ENCODE measurements at places on chromosomes 4 and X.

GRCh38 chrX:55451626-55451989 lies 319 bp upstream of the MAGEH1 start:
- peak; percentile 75 for ATAC-seq

GRCh38 chr4:125115476-125115875 lies 199.3 kb upstream of the FAT4 start:
- ATAC-seq, result no peak

GRCh38 chr4:137749466-137749865 lies 217.2 kb upstream of the PCDH18 start:
- ATAC-seq, result no peak

DNA sequence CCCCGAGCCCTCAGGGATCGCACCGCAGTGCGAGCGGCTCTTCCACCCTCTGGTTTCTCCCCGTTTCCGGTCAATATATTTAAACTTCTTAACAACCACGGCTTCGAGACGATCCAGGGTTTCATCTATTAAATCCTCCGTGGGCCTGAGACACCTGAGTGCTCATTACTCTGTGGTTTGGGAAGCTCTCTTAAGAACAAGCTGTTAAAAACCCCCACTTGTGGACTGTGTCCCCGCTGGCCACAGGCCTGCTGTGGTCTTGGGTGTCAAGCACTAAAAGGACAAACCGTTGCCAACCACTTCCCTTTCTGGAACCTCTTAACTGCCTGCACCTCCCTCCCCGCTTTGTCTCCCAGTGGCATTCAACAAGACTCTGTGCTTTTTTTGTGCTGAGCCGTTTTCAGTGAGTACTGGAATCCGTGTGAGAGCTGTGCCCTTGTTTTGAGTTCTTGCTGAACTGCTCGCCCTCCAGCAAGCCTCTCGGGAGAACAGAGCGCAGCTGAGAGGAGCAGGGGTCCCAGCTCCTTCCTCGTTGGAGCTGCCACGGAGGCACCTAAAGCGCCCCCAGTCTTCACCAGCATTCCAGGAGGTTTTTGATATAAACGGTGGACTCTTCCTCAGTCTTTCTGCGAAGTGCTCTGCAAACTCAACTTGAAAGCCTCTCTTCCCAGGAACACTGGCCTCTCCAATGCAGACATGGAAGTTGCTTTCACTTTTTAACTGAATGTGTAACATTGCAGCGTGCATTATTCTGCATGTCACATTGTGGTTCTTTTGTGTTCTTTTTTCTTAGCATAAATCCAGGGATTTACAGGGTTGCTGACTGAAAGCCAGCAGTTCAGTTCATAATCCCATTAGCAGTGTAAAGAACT lies 691 bp upstream of the IGFBP7 start:
- peak; percentile 29 for ATAC-seq

DNA sequence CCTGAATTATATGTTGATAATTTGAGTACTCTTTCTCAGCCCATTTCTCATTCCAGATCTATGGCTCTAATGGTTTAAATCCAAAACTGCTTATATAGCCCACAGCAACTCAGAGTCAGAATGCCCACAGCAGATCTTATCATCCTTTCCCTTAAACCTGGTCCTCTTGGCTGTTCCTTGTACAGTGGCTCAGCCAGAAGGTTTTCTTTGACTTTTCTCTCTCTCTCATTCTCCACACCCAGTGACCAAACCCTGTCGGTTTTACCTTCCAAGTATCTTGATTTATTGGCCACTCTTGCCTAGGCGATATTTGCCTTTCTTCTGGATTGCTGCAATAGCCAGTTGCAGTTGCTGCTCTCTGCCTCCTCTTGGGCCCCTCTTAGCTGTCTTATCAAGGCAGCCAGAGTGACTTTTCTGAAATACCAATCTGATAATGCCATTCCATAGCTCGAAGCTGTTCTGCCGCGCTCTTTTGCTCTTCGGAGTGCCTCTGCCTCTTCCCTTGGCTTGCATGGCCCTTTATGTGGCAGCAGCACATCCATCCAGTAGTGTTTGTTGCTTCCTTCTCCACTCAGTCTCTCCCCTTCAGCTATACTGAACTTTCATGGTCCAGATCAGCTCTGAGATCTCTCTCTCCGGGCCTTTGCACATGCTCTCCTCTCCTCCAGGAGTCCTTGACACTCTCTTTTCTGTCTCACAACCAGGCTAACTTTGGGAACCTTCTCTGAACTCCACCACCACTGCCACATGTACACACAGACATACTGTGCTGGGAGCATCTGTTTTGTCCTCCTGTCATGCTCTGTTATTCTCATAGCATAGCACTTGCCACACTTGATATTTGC lies 11.8 kb downstream of the GAB1 start:
- ATAC-seq, result no peak

DNA sequence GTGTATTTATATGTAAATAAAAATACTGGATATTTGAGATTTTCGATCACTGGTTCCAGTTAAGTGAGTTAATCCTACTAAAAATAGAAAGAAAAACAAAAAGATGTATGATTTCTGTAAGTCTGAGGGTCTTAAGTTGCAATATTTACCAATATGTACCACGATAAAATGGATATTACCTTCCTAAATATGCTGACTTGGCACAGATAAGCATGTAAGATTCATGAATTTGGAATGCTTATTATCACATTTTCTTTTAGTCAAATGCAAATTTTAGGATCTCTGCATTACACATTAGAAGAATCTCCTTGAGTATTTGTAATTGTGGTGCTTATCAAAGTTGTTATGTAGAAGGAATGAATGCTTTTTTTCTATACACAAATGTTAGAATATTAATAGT lies 1018.3 kb upstream of the GRID2 start:
- no peak for ATAC-seq

Data from gastroesophageal sphincter (tissue), 4 donors.